ENCODE measurements at places on chromosomes 5 and 9.

DNA sequence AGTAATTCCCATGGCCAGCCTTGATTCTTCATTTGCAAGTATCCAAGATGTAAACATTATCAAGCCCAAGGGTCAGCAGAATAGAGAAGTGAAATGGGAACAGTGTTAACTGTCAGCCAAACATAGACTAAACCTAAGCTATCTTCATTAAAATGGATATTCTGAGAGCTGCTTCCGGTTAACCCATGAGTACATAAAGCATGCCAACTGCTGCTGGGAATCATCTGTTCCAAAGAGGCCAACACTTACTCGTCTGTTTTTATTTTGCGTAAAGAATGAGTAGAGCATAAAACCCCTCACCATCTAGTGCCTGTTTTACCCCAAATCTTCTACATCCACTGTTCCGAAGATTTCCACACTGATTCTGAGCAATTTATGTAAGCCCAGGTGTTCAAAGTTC lies 257.6 kb downstream of the GLIS3 start:
- DNase-seq = no peak

DNA sequence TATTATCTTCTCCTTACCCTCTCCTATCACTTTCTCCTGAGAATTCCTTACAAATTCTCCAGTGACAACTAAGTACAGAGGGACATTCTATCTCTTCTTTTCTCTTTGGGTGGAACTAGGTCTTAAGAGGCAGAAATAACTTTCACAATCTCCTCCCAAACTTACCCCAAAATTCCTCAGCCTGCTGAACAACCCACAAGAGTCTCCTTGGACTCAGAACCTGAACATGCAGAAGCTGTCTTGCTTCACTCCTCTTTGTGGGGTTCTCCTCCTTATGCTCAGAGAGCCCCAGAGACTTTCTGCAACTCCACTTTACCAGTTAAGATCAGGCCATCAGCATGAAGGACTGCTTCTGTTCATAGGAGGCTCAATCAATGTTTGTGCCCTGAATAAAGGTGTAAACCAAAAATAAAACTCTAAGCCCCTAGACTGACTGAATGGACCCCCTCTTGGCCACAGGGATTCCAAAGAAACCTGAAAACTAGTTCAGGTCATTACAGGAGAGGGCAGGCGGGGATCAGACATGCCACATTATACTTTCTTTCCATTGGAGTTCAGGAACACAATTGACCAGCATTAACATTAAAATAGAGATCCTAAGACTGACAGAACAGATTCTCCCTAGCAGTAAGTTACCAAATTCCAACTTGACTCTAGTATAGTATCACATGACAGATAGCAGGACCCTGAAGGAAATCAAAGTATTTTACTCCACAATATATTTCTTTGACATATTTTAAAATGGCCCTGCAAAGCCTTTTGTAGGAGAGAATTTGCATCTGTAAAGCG lies 179.7 kb upstream of the FBXL17 start:
- DNase-seq = no peak

DNA sequence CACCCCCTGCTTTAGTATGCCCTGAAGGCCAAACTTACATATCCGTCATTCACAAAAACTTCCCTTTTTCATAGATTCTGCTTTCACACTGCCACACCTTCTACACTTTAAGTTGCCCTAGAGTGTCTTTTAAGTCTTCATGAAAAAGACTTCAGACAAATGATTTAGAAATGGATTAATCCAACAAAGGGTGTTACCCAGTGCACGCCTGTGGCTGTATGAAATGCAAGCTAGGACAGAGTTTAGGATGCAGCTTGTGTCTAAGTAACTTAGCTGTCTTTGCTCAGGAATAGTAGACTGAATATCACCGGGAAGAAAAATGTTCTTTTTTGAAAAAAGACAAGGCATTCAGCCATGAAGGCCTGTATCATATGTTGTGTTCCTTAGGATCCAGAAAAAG lies 210.0 kb downstream of the MPDZ start:
- no peak for DNase-seq

GRCh38 chr9:21075484-21075883 lies 2.3 kb downstream of the IFNB1 start:
- no peak for DNase-seq

DNA sequence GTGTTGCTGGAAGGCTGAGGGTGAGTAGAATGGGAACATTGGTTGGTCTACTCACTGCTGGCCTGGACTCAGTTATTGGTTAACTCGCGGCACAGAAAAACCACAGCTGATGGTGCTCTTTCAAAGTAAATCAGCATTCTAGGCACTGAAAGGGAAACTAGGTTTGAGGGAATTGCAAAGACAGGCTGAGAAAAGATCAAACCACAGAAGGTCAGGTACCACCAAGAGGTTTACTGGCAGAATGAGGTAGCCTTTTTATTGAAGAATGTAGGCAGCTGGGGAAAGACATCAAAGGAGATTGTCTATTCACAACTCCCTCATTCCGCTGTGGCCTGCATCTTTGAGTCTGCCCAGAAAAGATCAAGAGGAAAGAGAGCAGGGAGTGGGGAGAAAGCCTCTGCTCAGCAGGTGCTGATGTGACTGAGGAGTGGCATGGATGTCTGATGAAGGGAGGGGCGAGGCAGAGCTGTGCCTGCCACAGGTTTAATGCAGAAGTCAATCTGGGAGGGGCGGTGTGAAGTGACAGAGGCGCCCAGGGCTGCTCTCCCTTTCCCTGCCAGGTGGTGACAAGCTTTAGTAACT lies 255.5 kb downstream of the MAN2A1 start:
- no peak for DNase-seq

- no peak for DNase-seq
Measured at GRCh38 chr5:108650997-108651396, 96.7 kb upstream of the FER start.

DNA sequence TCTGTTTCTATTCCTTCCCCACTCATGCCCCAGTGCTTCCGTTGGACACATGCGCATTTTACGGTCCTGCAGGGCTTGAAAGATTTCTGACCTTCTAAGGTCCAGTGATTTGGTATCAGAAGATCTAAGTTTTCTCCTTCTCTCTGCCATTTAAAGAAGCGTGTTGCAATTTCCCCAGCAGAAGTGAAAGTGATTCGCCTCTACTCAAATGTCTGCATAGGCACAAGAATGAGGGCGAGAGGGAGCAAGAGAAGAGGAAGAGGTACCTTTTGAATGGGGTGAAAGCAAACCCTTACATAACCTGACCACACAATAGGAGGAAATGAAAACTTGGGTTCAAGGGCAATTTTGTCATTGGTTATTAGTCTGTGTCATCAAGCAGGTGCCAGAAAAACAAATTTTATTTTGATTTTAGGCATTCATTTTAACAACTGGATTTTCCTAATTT lies 31.7 kb upstream of the NR3C1 start:
- DNase-seq = no peak

DNA sequence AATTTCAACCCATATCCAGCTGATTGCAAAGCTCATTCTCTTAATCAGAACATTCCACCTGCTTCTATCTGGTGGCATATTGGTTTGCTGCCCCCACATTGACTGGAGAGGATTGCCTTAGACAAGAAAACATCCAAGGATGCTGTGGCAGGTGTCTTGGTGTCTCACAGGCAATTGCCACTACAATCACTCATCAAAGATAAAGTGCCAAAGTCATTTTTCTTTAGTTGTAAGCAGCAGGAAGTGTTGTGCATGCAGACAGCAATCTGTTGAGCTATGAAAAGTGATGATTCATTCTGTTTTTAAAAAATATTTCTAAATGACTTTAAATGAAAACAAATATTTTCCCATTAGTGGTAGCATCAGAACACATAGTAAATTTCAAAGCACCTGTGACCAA lies 53.9 kb downstream of the CDH6 start:
- no peak for DNase-seq

DNA sequence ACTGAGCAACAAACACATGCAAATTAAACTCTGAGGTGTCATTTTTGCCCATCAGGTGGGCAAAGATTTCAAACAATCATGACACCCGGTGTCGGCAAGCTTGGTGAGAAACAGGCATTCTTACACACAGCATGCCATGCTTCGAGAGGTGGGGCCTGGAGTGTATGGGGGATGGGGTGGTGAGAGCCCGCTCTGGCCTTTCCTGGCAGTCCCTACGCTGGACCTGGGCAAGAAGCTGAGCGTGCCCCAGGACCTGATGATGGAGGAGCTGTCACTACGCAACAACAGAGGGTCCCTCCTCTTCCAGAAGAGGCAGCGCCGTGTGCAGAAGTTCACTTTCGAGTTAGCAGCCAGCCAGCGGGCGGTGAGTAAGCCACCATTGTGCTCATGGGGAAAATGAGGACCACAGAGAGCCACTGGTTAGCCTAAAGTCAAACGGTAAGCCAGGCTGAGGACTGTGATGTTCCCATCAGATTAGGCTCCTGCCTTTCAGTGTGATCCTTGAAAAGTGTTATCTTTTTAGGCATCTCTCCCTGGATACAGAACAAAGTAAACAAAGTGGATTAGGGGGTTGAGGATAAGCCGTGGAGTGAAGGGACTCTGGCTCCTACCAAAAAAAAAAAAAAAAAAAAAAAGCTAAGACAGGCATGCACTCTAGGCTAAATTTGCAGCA lies 9.4 kb downstream of the MYOZ3 start:
- no peak for DNase-seq
